ENCODE measurements at places on chromosomes 1 and 21. TPM values are rescaled to one million over a fixed set of nuclear protein-coding genes. Genes with fewer than 3 reads are reported as not detected.

The KMO gene
- total RNA-seq: under 0.01 TPM

The CRP gene
- total RNA-seq: 0.09 TPM

The FMO3 gene
- total RNA-seq: 0.28 TPM

The URB1 gene
- 16.0 TPM for total RNA-seq

The APCS gene
- total RNA-seq: not detected

The CFHR2 gene
- not detected for total RNA-seq

The TMOD4 gene
- total RNA-seq: 0.28 TPM

The HES5 gene
- not detected for total RNA-seq

The ITGB2 gene
- under 0.01 TPM for total RNA-seq

The INAVA gene
- under 0.01 TPM for total RNA-seq

The SSU72 gene
- 64.9 TPM for total RNA-seq

The SPRR5 gene
- total RNA-seq: not detected

The PRAMEF17 gene
- total RNA-seq: not detected

The CLDN17 gene
- total RNA-seq: not detected

The SPRR2E gene
- total RNA-seq: not detected

The LDLRAD1 gene
- total RNA-seq: not detected

The PLXNA2 gene
- 69.5 TPM for total RNA-seq

The SUSD4 gene
- total RNA-seq: under 0.01 TPM

The GOLT1A gene
- 0.09 TPM for total RNA-seq

The SFN gene
- total RNA-seq: not detected

The GPR25 gene
- not detected for total RNA-seq

The RPTN gene
- 0.19 TPM for total RNA-seq

The NME7 gene
- 19.8 TPM for total RNA-seq

The PCSK9 gene
- total RNA-seq: under 0.01 TPM

The HAO2 gene
- total RNA-seq: not detected

The TSPEAR gene
- not detected for total RNA-seq

The DNAJC28 gene
- 0.94 TPM for total RNA-seq

The TNFRSF8 gene
- total RNA-seq: 0.09 TPM

The KRTAP20-1 gene
- not detected for total RNA-seq

The TNNT2 gene
- total RNA-seq: not detected

The GREM2 gene
- total RNA-seq: not detected

The CROCC gene
- total RNA-seq: 18.9 TPM

The RYR2 gene
- not detected for total RNA-seq

The TMIGD3 gene
- 0.27 TPM for total RNA-seq

The CLCNKA gene
- not detected for total RNA-seq

The BACE2 gene
- 137 TPM for total RNA-seq

The IPP gene
- total RNA-seq: 7.1 TPM

The TPRG1L gene
- total RNA-seq: 28.5 TPM

The CD52 gene
- total RNA-seq: not detected

The MATN1 gene
- not detected for total RNA-seq

The SLC9A1 gene
- 20.2 TPM for total RNA-seq
